ENCODE measurements at places on chromosomes 16 and 17.

DNA sequence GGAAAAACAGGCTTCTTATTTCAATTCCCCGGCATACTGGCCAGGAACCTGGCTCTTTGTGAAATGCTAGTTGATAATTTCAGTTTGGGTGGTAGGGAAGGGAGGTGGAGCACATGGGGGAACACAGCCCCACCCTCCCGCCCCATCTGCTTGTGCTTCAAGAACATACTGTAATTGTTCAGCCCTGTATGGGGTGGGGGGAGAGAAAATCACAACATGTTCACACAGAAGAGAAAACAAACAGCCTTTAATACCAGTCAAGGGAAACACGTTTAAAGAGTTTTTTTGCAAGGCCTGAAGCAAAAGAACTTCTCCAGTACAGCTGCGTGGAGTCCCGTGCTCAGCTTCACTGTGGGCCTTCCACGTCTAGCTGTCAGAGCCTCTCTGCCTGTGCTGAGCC is 59.7 kb downstream of the SHISA6 start:
- no peak for DNase-seq

GRCh38 chr16:2937170-2937569 is 25.4 kb downstream of the FLYWCH1 start:
- DNase-seq: no peak

DNA sequence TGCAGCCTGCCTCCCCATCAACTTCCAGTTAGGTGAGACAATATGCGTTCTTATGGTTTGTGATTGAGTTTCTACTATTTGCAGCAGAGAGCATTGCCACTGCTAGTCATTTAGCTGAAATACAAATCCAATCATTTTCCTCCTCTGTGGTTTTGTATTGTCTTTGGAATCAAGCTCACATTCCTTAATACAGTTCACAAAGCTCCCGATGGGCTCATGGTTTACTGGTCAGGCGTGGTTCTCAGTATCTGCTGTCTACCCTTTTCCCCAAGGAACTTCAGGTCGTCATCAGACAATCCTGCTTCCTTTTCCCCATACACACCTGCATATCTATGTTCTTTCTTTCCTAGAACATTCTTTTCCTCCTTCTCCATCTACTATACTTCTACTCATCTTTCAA is 69.6 kb upstream of the GAS7 start:
- no peak for DNase-seq

GRCh38 chr16:57611181-57611580 is 17.2 kb upstream of the ADGRG1 start:
- DNase-seq: no peak

GRCh38 chr16:16175296-16175695 is 48.0 kb downstream of the ABCC6 start:
- DNase-seq: no peak

DNA sequence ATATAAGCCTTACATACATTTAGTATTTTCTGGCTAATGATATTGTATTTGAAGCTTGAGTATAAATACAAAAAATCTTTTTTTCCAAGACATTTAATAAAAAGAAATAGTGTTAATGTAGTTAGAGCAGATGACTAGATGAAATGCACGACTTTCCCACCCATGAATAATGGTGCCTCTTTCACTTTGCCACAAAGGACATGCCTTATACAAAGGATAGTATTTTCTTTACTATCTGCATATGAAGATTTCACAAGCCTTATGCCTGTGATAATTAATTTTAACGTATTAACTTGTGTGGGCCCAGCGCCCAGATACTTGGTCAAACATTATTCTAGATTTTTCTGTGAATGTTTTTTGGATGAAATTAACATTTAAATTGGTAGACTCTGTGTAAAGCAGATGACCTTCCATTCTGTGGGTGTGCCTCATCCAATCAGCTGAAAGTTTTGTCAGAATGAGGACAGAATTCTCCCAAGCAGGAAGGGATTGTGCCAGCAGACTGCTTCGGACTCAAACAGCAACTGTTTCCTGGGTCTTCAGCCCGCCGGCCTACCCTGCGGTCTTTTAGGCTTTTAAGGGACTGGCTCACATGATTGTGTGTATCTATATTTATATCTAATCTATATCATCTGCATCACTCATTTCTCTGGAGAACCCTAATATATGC is 115.4 kb downstream of the USP22 start:
- no peak for DNase-seq
